H9 (cell line): ENCODE measurements at places on chromosomes 16 and 17. TPM values are rescaled to one million over a fixed set of nuclear protein-coding genes. Genes with fewer than 3 reads are reported as not detected.

DNA sequence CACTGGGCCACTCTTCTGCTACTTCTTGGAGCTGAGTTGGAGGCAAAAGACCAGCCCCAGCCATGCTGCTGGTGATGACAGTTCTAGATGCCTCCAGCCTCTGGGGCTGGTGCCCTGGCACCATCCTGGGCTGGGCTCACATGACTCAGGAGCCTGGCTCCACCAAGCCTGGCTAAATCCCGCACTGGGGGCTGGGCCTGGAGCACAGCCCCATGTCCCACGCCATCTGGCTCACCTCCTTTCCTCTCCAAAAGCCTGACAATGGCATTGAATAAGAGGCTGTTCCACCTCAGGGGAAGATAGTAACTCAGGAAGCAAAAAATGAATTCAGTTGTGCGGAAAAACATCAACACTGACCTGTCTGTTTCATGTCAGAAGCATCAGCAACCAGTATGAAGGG lies 45.1 kb upstream of the MTSS2 start:
- peaks cover 6% of the 10 kb centered on the region; the same call in 1 of the 2 replicates for H3K4me1 ChIP-seq
- no peak for DNase-seq
- no peak overlapping the region for H3K27ac ChIP-seq
- H3K4me3 ChIP-seq, result no peak overlapping the region
- H3K36me3 ChIP-seq, result peaks cover 37% of the 10 kb centered on the region

DNA sequence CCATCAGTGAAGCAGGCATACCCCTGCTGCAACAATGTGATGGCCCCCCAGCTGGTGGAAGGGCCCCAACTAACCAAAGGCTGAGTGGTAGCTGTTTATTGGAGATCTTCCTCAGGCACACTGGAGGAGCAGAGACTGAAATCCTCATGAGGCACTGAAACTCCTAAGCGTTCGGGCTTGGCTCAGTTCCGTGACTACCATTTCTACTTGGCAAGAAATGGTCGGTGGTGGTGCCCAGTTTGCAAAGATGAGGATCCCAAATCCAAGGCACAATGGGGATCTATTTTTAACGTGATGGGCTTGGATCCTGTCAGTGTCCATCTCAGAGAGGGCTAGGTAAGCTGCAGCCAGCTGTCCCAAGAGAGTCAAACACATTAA lies 82.8 kb downstream of the TNFRSF13B start:
- H3K4me3 ChIP-seq, result no peak overlapping the region
- H3K27ac ChIP-seq, result no peak overlapping the region
- no peaks in the 10 kb centered on the region for H3K27me3 ChIP-seq
- DNase-seq, result peak; percentile 20

OTOA gene
- total RNA-seq, result 0.11 and 0.13 TPM in 2 replicates

- no peaks in the 10 kb centered on the region for H3K4me1 ChIP-seq
- H3K27me3 ChIP-seq, result no peaks in the 10 kb centered on the region
- H3K27ac ChIP-seq, result no peak overlapping the region
- H3K4me3 ChIP-seq, result no peak overlapping the region
- peaks cover 27% of the 10 kb centered on the region for H3K36me3 ChIP-seq
These were observed 941.5 kb downstream of the CDH11 start for GRCh38 chr16:64180136-64180900.

- no peaks in the 10 kb centered on the region for H3K36me3 ChIP-seq
- no peak overlapping the region; the same call in 1 of the 3 replicates for H3K4me3 ChIP-seq
- no peak overlapping the region for H3K27ac ChIP-seq
- DNase-seq, result peak; percentile 83
These were observed 9.2 kb upstream of the CD300A start for GRCh38 chr17:74457146-74457819.

- no peaks in the 10 kb centered on the region; the same call in 1 of the 2 replicates for H3K4me1 ChIP-seq
- H3K36me3 ChIP-seq, result no peaks in the 10 kb centered on the region
- H3K4me3 ChIP-seq, result peak overlapping the region; percentile 16; the same call in 2 of the 3 replicates
- DNase-seq, result no peak
These were observed 10.4 kb downstream of the GALK1 start for GRCh38 chr17:75754378-75755204.

GRCh38 chr17:50207792-50208567 lies 6.5 kb upstream of the COL1A1 start:
- H3K27me3 ChIP-seq, result no peaks in the 10 kb centered on the region
- H3K36me3 ChIP-seq, result no peaks in the 10 kb centered on the region
- peak; percentile 84 for DNase-seq
- no peak overlapping the region; the same call in 1 of the 2 replicates for H3K4me3 ChIP-seq
- no peak overlapping the region for H3K27ac ChIP-seq

SPATA22 gene
- total RNA-seq, result not detected in 2 replicates

DNA sequence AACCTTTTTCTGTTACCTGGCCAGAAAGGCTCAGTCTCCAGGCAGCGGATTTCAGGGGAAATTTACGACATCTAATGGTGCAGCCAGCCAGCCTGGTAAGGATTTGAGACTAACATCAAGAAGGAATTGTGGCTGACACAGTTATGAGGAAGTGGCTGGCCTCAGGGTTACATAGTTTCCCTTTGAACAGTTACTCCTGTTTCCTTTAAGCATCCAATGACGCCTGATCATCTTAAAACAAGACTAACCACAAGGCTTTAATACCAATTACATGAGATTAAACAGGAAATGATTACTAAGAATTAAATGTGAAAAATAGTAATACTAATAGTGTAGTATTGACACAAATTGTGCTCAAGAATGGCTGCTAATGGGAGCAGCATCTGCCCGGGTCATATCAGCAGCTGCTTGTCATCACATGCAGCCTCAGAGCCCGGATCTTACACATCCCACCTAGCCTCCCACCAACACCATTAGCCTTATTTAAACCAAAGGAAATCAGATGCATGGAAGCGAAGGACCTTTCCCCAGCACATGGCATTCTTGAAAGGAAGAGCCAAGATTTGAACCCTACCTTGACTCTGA lies 431.8 kb downstream of the PMP22 start:
- no peaks in the 10 kb centered on the region for H3K4me1 ChIP-seq
- H3K27ac ChIP-seq, result no peak overlapping the region
- DNase-seq, result no peak
- H3K4me3 ChIP-seq, result no peak overlapping the region
- no peaks in the 10 kb centered on the region for H3K27me3 ChIP-seq

DNA sequence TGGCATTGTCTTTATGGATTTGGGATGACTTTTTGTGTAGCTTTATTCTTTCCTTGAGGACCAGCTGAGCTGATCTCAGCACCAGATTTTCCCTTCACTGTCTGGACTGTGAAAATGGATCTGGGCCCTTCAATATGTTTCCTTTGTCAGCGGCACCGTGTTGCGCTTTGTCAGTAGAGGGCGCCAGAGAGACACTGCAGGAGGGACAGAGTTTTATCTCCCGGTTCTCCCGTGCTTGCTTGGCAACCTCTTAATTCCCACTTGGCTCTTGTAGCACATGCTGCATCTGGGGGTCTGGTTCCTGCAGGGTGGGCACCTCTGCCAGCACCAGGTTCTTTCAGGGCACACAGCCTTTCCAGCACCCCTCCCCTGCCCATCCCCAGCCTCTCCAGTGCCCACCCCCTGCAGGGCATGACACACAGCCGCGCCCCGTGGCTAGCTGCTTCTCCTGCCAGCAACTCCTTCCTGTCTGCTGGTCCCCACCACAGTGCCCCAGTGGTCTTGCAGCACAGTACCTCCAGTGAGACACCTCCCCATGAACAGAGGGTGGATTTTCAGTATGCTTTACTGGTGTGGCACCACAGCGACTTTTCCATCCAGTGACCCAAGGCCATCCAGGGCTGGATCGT lies 19.6 kb downstream of the OR1D5 start:
- H3K27ac ChIP-seq, result no peak overlapping the region
- no peak overlapping the region for H3K4me3 ChIP-seq
- H3K4me1 ChIP-seq, result no peaks in the 10 kb centered on the region

- no peaks in the 10 kb centered on the region for H3K4me1 ChIP-seq
- no peak overlapping the region for H3K4me3 ChIP-seq
- H3K36me3 ChIP-seq, result no peaks in the 10 kb centered on the region
- no peak overlapping the region for H3K27ac ChIP-seq
- no peak for DNase-seq
- no peaks in the 10 kb centered on the region for H3K27me3 ChIP-seq
These were observed 19.0 kb upstream of the MON1B start for GRCh38 chr16:77171745-77172635.

PERCC1 gene
- total RNA-seq, result not detected in 2 replicates

- peak; percentile 40 for DNase-seq
- H3K4me3 ChIP-seq, result no peak overlapping the region
- peaks cover 2% of the 10 kb centered on the region; the same call in 1 of the 2 replicates for H3K4me1 ChIP-seq
- no peak overlapping the region for H3K27ac ChIP-seq
- H3K27me3 ChIP-seq, result no peaks in the 10 kb centered on the region
- H3K36me3 ChIP-seq, result no peaks in the 10 kb centered on the region; the same call in 1 of the 2 replicates
These were observed 208.9 kb upstream of the CHMP6 start for GRCh38 chr17:80782536-80783427.

RRAD gene
- total RNA-seq, result 0.44 and 0.72 TPM in 2 replicates

KRTAP9-2 gene
- not detected in 2 replicates for total RNA-seq

GRCh38 chr17:79478051-79478461 lies 132.8 kb downstream of the RBFOX3 start:
- no peak overlapping the region for H3K27ac ChIP-seq
- no peak for DNase-seq
- no peaks in the 10 kb centered on the region for H3K4me1 ChIP-seq
- no peak overlapping the region for H3K4me3 ChIP-seq
- no peaks in the 10 kb centered on the region for H3K27me3 ChIP-seq

AKTIP gene
- total RNA-seq, result 23.9 and 26.2 TPM in 2 replicates

DNA sequence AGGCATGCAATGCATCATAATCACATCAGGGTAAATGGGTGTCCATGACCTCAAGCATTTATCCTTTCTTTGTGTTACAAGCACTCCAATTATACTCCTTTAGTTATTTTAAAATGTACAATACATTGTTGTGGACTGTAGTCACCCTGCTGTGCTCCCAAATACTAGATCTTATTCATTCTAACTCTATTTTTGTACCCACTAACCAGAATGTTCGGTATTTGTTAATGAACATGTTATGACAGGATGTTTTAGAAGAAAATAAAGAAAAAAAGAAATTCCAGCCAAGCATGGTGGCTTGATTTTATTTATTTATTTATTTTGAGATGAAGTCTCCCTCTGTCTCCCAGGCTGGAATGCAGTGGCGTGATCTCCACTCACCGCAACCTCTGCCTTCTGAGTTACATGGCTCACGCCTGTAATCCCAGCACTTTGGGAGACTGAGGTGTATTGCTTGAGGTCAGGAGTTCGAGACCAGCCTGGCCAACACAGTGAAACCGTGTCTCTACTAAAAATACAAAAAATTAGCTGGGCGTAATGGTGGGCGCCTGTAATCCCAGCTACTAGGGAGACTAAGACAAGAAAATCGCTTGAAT lies 1.8 kb upstream of the NDE1 start:
- H3K4me3 ChIP-seq, result no peak overlapping the region
- peaks cover 9% of the 10 kb centered on the region for H3K36me3 ChIP-seq
- H3K4me1 ChIP-seq, result no peaks in the 10 kb centered on the region
- no peak overlapping the region for H3K27ac ChIP-seq
- DNase-seq, result no peak

DNA sequence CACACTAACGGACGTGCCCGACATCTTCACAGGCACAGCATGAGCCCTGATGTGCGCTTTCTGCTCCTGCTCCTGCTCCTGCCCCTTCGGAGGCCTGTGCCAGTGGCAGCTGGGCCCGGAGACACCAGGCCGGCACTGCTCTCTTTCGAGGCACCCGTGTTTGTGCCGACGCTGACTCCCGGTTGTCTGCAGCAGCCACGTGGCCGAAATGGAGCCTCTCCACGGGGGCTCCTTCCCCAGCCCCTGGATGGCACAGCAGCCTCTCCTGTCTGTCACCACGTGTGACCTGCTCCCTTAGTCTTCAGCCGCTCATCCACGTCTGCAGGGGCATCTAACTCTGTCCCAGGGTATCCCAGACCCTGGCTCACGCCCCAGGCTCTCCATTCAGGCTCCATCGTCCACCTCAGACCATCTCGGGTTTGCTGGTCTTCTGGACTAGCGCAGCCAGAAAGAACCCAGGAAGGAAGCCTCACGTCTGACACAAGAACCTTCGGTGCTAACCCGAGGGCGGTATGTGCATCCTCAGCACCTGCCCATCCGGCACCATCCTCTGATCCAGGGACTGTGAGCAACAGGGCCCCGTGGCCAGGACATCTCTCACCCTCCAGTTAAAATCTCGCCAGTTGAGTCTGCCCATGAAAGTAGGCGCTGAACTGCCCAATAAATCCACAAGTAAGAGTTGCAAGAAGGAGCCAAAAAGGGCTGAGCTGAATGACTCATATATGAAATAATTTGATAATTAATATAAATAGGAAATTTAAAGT lies 4.2 kb upstream of the RPH3AL start:
- no peaks in the 10 kb centered on the region for H3K27me3 ChIP-seq
- DNase-seq, result no peak
- peaks cover 6% of the 10 kb centered on the region for H3K36me3 ChIP-seq
- no peak overlapping the region for H3K4me3 ChIP-seq
